ENCODE measurements at places on chromosomes 5 and 9. TPM values are rescaled to one million over a fixed set of nuclear protein-coding genes. Genes with fewer than 3 reads are reported as not detected.

The ADAMTSL2 gene
- total RNA-seq, result not detected

The TCF7 gene
- total RNA-seq, result 0.20 TPM

The ZBED3 gene
- total RNA-seq, result 4.7 TPM

The CDX1 gene
- not detected for total RNA-seq

The MVB12B gene
- 5.2 TPM for total RNA-seq

The OTP gene
- not detected for total RNA-seq

All from mammary microvascular endothelial cell (primary cell).